ENCODE measurements at places on chromosomes 16 and 17.

GRCh38 chr16:1491327-1491726 lies 1.8 kb upstream of the TELO2 start:
- DNase-seq: no peak

GRCh38 chr16:22961206-22961605 lies 147.2 kb downstream of the HS3ST2 start:
- DNase-seq: no peak

DNA sequence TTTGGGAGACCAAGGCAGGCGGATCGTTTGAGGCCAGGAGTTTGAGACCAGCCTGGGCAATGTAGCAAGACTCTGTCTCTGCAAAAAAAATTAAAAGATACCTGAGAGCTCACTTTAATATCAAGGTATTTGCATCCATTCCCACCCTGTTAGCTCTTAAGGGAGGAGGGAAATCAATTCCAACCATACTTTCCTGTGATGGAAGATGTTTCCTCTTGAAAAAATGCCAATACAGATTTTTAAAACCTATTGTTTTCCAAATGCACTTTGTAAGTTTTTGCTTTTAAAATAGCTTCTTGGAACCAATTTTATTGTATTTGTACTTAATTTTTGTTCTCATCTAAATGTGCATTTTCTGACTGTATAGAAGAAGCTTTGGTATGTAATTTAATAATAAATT lies 49.2 kb downstream of the GOSR1 start:
- DNase-seq: no peak

DNA sequence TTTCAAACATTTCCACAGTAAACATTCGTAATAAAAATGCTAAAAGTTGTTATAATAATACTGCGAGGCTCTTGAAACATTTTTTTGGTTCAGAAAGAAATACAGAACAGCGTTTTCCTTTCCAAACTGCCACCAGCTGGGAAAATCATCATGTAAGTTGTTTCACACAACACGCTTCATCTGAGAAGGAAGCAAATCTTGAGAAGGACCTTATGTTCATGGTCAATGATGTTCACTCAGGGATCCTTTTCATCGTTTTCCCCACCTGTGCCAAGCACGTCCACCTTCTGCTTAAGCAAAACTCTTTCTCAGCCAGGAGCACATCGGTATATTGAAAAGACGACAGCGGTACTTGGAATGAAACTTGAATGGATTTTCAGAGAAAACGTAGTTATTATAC lies 274.5 kb upstream of the ELAC2 start:
- no peak for DNase-seq

GRCh38 chr16:57314161-57314785 lies 29.8 kb upstream of the PLLP start:
- no peak for DNase-seq

DNA sequence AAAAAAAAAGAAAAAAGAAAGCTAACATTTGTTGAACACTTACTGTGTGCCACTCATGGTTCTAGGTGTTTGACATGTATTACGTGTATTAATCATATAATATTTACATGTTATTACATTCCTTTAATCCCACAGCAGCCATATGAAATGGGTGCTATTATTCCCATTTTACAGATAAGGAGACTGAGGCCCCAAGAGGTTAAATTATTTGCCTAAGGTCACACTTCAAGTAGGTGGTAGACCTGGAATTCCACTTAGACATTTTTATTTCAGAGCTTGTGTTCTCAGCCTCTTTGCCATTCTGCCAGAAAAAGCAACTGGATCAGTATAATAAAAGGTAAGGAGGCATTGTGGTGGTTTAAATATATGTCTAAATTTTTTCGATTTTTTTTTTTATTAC lies 55.1 kb upstream of the HS3ST4 start:
- DNase-seq: no peak

GRCh38 chr17:14398766-14399165 lies 97.9 kb downstream of the HS3ST3B1 start:
- no peak for DNase-seq

DNA sequence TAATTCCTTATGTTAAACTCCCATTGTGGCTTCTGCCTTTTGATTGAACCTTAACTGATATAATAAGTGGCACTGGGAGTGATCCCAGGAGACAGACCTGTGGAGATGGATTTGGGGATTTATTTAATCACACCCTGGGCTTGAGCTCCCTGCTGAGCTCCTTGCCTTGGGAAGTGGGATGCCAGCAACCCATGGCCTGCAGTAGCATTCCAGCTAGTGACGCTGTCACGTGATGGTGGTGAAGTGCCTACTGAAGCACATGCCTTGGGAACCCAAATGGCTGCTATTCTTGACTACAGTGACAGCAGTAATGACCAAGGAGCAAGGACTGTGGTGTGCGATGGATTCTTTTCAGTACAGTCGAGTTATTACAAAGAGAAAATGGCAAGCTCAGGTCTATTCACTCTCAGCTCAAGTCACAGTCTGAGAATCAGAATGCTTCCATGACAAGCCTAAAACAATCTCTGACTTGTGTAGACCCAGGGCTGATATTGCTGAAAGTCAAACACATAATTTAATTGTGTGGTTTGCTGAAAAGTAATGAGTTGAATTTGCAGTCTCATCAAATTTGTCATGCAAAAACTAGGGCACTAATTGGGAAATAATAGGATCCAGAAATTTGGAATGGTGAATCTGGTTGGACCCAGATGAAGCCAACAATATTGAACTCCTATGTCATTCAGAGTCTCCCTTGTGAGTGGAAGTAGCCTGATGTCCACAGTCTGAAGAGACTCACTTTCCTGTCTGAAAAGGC lies 47.1 kb downstream of the BCL7C start:
- DNase-seq: no peak

DNA sequence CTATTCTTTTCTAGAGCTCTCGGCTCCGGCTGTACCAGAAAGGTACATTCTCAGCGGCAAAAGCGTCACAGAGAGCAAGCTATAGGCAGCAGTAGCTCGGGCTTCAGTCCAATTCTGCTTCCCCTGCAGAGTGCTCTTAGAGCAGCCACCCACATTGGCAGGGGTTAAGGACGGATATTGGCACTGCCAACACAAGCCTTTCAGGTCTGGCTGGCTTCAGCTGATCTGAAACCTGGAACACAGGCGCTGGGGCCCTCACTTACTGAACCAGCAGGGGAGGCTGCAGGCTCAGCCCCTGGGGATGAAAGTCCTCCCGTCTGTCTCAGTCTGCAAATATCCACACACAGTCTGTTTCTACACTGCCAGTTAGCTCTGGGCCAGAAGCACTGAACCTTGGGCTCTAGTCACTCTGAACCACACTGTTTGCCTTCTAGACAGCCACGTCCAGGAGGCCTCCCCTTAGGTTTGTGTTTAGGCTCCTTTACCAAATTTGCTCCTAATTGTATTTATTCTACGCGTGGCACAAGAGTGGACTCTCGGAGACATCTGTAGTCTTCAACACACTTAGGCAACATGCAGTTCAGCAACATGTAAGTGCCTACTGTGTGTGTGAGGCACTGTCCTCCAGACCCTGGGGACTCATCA lies 40.1 kb downstream of the HIC1 start:
- peak; percentile 62 for DNase-seq

DNA sequence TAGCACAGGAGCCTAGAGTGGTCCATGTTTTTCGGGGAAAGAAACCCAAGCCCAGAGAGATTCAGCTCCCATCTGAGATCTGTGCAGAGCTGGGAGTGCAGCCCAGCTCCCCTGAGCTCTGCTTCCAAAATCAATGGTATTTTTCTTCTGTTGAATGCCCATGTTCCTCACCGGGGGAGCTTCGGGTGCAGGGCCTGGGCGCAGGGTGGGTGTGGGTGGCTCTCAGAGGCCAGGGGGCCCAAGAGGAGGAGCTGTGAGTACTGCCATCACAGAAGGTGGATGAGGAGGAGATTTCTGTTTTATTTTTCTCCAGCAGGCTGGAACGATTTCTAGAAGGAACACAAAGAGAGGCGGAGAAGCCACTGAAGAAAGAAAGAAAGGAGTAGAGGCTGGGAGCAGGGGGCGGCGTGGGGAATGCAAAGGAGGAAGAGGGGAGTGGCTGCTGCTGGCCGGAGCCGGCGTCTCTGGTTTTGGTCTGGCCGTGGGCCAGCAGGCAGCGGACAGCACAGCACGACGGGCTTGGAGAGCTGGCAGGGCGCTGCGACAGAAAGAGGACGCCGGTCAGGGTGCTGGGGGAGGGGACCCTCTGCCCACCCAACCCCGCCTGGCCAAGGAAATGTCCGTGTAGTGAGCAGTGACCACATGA lies 76.2 kb upstream of the KSR1 start:
- DNase-seq: peak; percentile 77

GRCh38 chr17:78875363-78876093 lies 27.5 kb downstream of the CEP295NL start:
- peak; percentile 67 for DNase-seq

DNA sequence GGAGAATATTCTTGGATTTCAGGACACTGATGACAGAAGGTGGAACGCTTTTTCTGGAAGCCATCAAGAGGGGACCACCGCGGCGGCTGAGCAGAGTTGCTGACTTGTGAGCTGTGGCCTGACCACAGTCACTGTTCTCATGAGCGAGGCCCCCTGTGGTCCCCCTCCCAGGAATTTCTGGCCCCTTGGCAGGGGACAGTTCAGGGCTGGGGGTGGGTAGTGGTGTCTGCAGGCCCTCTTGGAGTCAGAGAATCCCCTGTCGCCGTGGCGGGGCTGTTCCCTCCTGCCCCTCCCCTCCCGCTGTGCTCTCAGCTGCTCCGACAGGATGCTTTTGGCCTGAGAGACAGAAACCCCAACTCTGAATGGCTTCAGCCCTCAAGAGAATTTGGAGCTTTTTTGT lies 292.0 kb downstream of the SEC14L1 start:
- DNase-seq: no peak

DNA sequence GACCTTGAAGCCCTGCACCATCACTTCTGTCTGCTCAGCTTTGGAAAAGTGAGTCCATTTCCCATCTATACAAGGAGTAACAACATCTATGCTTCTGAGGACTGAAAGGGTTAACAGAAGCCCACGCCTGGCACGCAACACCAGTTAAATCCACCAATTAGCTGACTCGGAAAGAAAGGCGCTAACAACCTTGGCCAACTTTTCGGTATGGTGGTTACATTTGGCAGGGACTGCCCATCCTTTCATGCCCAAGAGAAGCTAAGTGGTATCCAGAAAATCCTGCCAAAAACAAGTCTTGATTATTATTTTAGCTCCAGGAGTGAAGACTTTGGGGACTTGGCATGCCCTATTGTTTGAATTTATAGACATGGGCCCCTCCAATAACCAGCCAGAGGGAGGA lies 202.3 kb upstream of the RPL38 start:
- no peak for DNase-seq

DNA sequence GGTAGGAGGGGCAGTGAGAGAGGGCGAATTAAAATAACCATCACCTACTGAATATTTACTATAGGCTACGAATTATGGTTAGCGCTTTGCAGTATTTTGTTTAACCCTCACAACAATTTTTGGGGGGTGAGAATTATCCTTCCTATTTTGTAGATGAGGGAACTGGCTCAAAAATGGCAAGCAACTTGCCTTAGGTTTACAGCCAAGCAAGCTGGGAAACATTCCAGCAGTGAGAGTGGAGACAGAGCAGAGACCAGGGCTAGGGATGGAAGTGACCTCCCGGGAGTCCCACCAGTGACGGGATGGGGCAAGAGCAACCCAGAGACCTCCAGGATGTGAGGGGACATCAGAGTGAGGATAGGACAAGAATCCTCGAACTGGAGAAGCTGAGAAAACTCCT lies 352 bp upstream of the VMO1 start:
- no peak for DNase-seq
